ENCODE measurements at places on chromosomes 1 and 21.

DNA sequence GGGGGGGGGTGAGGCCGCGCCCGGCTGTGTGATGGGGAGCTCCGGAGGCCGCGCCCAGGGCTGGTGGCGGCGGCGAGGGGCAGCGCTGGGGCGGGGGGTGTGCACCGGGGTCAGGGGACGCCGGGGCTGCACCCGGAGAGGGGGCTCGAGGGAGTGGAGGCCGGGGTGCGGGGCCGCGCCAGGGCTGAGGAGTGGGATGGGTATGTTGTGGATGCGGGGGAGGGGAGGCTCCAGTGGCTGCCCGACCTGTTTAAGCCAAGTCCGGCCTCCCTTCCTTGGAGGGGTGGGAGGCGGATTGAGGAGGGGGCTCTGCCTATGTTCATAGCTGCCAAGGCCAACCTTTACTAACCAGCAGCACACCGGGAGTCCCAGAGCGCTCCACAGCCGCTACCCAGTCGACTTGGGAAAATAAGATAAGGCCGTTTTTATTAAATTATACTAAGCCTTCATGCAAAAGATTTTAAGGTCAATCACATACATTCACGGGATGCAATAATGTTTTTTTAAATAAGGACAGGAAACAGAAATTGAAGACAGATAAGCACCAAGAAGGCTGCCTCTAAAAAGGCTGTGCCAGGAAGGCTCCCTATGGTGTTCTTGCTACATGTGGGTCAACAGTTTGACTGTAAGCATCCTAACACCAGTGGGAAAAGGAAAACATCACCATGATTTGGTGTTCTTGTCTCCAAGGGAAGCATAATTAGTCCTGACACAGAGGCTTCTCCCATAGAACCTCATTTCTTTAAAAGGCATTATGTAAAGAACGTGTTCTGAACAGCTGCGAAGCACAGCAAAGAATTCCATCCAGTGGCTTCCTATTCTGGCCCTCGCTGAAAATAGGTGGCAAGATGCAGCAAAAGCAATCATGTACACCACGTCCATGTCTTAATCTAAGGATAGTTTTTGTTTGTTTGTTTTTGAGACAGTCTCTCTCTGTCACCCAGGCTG is 626 bp upstream of the HLCS start:
- DNase-seq, result no peak

GRCh38 chr1:154998818-154999570 is 3.6 kb upstream of the ZBTB7B start:
- no peak for DNase-seq

DNA sequence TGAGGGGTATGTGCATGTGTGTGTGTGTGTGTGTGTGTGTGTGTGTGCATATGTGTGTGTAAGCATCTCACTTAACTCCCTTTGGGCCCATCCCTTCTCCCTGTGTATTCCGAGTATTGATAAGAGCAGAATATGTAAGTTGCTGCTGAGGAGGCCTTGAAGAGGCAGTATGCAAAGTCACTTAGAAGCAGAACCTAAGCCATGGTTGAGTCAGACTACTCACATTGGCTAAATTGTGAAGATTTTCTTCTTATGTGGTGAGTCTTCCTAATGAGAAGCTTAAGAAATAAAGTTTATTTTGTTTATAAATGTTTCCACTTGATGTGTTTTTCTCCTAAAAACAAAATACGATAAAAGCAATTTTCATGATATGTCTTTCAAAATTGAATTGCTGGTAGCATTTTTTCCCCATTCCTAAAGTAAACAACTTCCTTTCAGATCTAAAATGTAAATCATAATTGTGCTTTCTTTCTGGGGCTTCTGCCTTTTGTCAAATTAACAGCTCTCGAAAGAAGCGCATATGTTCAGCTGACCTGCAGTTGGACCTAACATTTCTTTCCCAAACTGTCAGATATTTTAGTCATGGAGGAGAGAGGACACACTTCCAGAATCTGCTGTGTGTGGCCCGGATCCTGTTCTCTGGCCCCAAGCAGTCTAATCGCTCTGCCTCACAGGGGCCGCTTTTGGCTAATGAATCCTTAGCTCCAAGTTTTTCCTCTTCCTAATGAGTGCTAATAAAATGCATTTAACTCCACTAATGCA is 284.0 kb downstream of the DUSP10 start:
- DNase-seq, result no peak

- DNase-seq, result no peak
Observed at GRCh38 chr1:14786109-14786675, 187.7 kb downstream of the KAZN start.

DNA sequence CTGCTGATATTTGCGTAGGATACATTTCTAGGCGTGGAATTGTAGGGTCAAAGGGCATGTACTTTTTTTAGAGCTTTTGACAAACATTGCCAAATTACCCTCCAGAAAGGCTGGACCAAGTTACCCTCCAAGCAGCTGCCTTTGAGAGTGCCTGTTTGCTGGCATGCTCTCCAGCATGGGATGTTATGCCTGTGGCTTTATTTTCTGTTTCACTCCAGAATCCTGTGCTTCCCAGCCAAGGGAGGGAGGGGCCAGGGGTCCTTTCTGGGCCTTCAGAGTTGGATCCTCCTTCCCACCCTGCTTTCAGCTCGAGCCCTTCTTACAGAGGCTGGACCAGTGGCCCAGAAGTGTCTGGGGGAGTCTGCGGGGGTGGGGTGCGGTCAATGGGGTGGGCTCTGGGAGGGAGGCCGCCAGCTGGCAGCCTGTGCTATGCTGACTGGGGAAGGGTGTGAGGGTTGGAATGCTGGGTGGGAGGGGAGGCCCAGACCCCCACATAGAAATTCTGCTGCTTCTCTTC is 81.2 kb downstream of the EPHB2 start:
- no peak for DNase-seq

- DNase-seq, result no peak
Observed at GRCh38 chr21:41168391-41169257, 664 bp downstream of the BACE2 start.

DNA sequence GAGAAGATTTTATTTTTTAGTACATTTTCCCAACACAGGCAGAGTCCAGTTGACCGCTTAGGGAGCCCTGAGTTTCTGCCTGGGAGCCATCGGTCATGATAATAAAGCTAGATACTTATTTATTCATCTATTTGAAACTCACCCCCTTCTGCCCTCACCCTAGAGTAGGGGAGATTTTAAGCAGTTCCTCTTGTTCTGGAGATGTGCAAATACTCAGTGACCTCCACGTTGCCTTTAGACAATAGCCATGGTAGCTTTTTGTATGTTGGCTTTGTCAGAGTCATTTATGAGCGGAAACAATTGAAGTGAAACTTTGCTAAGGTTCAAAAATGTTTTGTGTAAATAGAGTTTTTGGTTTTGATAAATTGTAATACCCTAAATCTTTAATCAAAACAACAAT is 45.7 kb upstream of the PLPPR4 start:
- no peak for DNase-seq

DNA sequence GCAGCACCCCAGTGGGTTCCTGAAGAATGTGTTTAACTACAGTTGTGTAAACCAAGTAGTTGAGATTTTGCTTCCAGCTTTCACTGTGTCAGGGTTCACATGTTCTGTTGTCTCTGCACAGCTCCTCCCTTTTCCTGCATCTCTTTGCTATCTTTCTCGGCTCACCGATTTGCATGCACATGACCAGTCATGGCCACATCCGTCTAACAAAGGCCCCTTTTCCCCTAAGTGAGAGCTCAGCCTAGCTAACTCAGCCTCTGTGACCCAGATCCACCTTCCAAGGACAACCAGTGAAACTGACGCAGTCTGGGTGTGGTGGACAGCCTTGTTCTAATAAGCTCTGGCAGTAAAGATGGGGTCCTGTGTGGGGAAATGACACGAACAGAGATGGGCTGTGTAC is 101.1 kb downstream of the ZP4 start:
- no peak for DNase-seq

GRCh38 chr1:7313081-7313546 is 458.0 kb upstream of the VAMP3 start:
- DNase-seq, result peak; percentile 2

GRCh38 chr1:2789986-2790581 is 11.4 kb downstream of the TTC34 start:
- no peak for DNase-seq

GRCh38 chr1:87135329-87135712 is 193.4 kb upstream of the LMO4 start:
- DNase-seq, result no peak

GRCh38 chr1:32825181-32825580 is 7.7 kb downstream of the S100PBP start:
- no peak for DNase-seq

DNA sequence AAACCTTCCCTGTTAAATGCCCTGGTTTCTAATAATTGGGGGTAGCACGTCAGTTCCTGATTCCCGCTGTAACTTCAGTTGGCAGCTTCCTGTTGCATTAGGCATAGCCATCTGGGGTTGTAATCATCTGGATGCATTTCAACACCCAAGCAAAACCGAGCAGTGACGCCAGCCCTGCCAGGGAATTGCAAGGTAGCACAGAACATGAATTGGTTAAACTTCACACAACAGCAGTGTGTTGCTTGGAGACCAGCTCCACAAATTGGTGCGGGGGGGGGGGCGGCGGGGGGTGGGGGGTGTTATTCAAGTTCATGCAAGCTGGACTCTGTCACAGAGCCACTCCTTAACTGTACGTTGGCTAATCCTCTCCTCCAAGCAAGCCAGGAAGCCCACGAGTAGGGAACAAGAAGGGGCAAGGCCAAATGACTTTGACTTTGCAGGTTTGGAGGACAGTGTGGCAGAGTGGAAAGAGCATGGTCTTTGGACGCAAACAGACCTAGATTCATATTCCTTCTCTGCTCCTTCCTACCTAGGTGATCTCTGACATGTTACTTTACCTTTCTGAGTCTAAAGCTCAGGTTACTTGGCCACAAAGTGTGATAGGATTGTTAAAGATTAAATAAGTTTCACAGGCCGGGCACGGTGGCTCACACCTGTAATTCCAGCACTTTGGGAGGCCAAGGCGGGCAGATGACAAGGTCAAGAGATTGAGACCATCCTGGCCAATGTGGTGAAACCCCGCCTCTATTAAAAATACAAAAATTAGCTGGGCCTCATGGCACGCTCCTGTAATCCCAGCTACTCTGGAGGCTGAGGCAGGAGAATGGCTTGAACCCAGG is 4.7 kb downstream of the LAX1 start:
- DNase-seq, result no peak

- DNase-seq, result no peak
Observed at GRCh38 chr1:202145068-202145743, 669 bp upstream of the ARL8A start.

DNA sequence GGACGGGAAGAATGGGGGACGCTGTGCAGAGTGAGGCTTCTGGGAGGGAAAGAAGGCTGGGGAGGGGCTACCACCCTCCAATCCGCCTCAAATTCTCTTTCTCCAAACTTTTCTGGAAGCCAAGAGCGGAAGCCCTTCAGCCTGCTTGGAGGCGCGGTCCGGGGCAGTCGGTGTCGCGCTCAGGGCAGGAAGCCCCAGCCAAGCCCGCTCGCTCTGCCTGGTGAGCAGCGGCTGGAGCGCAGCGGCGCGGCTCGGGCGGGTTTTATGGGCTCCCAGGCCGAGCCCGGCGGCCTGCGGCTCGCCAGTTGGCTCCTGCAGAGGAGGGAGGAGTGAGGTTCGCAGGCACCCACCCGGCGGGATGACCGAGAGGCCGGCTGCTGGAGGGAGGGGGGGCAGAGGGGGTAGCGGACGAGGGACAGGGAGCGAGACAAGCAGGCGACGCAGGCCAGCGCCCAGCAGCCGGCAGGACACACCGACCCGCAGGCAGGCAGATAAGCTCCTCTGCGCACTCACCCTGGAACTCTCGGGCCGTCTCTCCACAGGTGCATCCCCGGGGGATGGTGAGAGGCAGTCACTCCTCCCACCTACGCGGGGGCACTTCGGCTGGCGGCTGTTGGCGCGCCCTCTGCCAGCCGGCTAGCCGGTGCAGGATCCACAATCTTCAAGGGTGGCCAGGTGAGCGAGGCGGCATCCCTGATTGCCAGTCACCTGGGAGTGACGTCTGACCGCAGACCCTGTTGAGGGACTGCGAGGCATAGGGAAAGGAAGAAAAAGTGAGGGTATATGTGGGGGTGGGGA is at the start of gene AVPR1B:
Gene AVPR1B, minus strand, starts transcription at position 238 of the 798 bp plus-strand sequence. CDS start 498 bp downstream, outside the sequence.
- peak; percentile 9 for DNase-seq

DNA sequence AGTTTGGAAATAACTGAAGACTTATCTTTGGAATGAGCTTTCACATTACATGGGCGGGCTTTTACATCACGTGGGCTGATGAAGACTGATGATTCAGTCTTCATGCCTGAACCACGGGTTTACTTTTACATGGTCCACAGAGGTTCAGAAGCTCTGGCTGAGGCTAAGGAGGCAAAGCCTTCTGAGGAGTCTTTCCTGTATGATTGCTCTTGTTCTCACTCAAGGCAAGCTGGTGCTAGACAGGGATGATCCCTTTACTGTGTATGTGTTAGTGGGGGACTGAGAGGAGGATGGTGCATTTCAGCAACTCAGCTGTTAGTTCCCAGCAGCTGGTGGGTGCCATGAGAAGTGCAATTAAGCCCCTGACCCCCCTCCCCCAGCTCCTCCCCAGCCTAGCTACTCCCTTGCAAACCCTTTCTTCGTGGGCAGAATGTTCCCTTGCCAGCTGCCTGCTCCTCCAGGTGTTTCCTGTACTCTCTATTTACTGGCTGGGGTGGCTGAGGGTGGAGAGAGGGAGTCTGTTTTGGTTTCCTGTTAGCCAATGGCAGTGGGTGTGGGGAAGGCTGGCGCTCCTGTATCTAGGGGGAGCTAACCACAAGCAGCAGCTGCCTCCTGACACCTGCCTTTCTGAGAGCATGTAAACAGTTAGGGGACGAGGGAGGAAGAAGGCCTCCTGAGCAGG is 15.4 kb downstream of the BTG2 start:
- DNase-seq, result peak; percentile 95

DNA sequence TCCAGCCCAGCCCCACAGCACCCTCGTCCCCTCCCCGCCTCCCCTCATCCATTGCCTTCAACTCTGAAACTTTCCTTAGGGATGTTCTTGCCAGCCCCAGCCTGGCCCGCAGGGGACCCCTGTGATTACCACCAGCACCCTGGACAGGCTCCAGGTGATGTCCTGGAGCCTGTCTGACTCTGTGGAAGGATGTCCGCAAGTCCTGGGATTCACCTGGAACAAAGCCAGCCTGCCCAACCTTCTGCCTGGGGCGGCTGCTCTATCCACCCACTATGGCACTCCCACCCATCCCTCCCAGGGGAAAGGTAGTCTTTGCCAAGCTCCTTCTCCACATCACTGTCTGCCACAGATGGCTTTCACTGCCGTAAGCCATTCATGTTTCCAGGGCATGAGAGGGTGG is 24.4 kb upstream of the PTPRF start:
- DNase-seq, result no peak
